ENCODE measurements at places on chromosomes 1 and 21.

DNA sequence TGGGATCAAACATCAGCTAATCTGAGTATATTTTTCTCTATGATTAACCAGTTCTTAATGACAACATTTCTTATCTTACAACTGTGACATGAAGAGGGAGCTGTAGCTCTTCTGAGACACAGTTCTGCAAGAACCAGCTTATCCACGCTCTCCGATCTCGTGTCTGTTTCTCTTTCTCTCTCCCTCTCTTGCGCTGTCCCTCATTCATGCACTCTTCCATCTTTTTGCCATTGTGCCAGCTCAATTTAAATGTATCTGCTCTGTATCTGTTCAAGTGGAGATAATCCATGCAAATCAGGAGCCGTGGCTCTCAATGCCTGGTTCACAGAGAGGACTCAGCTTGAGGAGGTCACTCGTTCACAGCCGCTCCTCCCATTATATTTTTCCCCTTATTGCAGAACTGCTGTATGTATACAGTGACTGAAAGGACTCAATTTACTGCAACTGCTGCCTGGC, 494.7 kb upstream of the ADGRL2 start:
- DNase-seq = no peak

GRCh38 chr1:99326215-99326949, 62.1 kb downstream of the PLPPR4 start:
- DNase-seq = no peak

GRCh38 chr1:186093437-186093836, 281.6 kb downstream of the TPR start:
- no peak for DNase-seq

DNA sequence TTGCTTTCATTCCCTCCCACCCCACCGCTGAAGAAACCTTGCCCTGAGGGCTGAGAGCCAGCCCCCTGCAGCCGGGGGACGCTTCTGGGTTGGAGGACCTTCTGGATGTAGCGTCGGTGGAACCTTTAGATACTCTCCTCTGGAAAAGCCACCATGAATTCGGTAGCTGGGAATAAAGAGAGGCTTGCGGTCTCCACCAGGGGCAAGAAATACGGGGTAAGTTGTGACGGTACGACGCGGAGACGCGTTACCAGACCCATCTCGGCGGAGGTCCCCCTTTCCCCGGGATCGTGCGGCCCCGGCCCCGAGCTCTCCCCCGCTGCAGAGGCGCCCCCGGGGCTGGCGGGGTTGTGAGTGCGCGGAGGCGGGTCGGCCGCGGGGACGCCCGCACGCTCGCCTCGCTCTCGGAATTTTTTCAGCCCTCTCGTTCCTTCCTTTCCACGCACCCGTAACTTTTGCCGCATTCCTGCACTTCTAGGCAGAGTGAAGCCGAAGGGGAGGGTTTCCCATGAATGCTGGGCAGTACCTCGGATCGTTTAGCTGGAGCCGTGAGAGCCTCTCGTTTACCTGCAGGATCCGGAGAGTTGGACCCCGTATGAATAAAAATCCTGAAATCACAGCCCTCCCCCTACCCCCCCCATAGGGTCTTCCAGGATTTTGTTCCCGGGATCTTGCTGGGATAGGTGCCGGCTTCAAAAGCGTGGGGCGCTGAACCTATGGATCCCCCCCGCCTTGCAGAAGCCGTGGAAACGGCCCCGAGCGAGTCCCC, 671 bp downstream of the KIF26B start:
- DNase-seq = peak; percentile 25

GRCh38 chr1:222798116-222798515, 16.7 kb upstream of the DISP1 start:
- no peak for DNase-seq

GRCh38 chr21:42317826-42318746, 2.9 kb upstream of the TFF3 start:
- no peak for DNase-seq

- no peak for DNase-seq
Measured at GRCh38 chr1:55047611-55048010, 8.3 kb downstream of the PCSK9 start.

DNA sequence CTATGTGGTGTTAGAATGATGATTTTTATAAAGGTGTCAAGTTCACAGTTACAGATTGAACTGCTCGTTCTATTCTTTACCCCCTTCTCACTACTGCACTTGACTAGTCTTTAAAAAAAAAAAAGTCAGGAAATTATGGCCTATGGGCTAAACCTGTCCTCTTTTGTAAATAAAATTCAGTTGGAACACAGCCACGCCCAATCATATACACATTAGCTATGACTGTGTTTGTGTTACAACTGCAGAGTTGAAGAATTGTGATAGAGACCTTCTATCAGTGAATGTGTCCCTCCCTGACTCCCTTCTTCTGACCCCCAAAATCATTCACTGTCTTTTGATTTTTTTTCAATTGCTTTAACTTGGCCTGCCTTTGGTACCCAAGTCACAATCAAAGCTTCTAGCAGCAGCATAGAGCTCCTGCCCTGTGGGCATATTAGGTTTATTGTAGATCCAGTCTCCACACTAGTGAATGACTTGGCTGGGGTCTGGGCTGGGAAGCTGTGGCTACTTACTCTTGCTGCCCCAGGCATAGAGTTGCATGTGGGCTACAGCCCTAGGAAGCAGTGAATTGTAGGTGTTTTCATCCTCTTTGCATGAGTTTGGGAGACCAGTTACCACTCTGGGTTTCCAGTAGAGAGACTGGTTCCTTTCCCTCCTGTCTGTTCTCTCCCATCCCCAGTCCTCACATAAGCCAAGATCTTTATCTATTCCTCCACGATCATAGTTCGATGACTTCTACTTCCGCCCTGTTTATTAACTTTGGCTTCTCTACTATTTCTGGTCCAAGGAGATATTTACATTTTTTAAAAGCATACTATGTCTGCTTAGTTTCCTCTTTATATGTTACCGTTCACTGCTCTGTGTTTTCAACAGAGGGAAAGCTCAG, 249.9 kb downstream of the FMN2 start:
- no peak for DNase-seq

GRCh38 chr1:167545349-167545748, 8.2 kb downstream of the CREG1 start:
- no peak for DNase-seq

GRCh38 chr1:147270721-147271120, 28.2 kb downstream of the CHD1L start:
- no peak for DNase-seq

DNA sequence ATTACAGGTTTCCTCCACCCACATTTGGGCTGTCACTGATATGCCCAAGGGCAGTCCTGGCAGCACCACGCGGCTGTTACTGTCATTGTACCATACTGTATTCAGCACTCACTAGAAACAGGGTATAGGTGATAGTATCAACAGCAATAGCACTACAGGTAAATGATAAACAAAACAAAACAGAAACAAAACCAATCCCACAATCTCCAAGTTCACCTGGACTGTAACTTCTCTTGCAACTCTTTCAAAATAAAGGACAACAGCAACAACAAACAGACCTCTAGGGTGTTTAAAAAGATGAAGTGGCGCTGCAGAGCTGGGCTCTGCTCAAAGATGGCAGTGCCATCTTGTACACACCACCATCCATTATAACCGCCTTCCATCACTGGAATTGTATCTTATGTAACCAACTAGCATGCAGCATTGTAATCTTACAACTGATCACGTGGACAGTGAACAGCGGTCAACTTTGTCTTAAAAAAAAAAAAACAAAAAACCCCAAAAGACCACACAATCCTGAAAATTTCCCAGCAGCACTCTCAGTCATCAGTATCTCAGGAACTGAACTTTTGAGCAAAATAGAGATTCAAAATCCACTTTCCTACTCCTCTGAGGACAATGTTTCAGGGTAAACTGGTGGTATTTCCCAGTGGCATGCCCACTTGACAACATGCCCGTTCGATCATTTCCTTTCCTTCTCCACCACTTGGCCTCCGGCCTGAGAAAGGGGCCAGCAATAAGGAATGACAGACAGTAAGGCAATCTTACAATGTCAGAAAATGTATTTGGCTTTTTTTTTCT, 3.8 kb downstream of the IRF2BP2 start:
- DNase-seq = peak; percentile 52

GRCh38 chr1:193416226-193417024, 230.0 kb upstream of the B3GALT2 start:
- DNase-seq = no peak

GRCh38 chr1:204883405-204883804, 12.7 kb downstream of the NFASC start:
- DNase-seq = no peak

DNA sequence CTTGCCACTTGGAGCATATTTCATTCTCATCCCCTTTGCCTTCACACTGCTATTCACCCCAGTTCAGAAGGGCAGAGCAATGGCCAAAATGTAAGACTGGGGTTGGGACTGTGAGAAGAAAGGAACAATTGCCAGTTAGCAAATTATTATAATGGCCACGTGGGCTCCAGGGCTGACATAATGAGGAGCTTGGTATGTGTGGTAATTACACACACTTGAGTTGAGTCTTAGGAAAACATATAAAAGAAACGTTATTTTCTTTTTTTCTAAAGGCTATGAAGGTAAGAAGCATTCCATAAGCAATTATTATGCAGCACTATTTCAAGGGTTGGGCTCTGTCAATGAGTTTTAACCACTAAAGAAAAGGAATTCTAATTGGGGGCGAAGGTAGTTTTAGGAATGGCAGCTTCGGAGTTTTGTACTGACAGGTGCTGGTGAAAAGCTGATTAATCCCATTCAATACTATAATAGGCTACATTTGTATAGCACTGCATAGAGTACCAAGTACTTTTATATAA, 32.5 kb upstream of the BCL10 start:
- DNase-seq = no peak

DNA sequence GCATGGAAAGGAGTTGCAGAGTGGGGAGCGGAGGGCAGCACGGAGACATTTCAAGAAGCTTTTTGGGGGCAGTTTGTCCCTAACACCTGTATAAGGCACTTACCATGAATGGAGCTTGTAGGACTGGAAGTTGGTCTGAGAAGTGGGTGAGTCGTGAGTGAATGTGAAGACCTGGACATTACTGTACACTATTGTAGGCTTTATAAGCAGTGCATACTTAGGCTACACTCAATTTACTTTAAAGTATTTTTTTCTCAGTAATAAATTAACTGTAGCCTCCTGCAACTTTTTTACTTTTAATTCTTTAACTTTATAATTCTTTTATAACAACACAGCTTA, 141.6 kb upstream of the ETV3 start:
- DNase-seq = no peak

- no peak for DNase-seq
Measured at GRCh38 chr21:33937931-33938339, 22.3 kb upstream of the ATP5PO start.

DNA sequence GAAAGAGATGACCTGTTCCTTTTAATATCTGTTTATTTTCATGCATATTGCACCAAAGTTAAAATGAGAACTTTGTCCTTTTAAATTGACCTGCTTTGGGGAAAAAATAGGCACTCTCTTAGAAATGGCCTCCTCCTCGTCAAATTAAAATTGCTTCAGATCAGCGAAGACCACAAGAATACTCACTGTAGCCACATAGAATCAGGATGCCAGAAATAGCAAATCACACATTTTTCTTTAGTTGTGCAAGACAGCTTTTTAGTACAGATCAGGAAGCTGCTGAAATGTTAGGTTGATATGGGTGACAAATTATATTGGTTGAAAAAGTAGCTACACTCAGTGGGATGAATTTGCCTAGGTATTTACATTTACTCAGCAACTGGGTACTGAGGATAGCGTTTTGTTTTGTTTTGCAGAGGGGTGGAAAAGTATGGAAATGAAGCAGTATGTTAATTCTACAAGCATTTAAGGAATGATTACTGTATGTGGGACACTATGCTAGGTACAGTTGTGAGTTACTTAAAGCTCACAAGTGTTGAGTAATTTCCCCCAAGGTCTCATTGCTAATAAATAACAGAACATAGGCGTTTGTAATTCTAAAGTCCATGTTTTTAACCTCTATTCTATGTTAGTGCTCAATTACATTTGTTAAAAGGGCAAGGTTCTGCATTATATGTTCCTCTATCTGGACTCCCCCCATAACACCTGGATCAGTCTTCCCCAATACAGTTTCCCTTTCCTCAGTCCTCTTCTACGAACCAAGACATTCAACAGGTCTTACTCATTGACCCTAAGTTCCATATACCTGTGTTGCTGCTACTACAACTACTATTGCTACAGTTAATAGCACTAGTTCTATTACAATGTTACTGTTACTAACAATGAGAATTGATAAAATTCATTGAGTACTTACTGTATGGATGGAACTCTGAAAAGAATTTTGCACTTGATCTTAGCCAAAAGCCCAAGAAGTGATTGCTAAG, 99.4 kb upstream of the S1PR1 start:
- DNase-seq = no peak

- no peak for DNase-seq
Measured at GRCh38 chr21:32712043-32712442, 15.8 kb downstream of the SYNJ1 start.

DNA sequence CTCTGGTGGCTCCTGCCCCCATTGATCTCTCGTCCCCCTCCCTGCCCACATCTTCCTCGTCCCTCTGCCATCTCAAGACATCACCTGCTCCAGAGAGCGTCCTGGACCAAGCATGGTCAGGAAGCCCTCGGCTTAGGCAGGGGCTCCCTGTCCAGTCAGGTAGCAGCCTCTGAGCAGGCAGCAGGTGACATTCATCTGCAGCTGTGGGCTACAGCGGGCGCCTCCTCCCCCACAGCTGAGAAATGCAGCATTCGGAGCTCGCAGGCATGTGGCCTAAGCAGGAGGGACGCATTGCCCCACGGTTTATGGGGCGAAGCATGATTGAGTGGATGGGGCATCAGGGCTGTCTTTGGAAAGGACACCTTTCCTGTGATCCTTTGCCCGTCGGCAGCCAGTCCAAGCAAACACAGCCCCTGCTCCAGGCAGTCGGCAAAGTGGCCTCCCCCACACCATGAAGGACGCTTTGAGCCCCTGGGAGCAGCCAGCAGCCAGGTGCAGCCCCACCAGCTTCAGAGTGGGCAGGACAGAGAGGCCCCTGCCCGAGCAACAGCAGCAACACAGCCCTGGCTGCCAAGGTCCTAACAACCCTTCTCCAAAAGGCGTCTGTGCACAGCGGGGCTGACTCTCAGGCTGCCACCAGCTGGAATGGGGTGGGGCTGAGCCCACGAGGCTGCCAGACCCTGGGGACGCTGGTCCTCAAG, 234.1 kb upstream of the VAMP3 start:
- DNase-seq = no peak

DNA sequence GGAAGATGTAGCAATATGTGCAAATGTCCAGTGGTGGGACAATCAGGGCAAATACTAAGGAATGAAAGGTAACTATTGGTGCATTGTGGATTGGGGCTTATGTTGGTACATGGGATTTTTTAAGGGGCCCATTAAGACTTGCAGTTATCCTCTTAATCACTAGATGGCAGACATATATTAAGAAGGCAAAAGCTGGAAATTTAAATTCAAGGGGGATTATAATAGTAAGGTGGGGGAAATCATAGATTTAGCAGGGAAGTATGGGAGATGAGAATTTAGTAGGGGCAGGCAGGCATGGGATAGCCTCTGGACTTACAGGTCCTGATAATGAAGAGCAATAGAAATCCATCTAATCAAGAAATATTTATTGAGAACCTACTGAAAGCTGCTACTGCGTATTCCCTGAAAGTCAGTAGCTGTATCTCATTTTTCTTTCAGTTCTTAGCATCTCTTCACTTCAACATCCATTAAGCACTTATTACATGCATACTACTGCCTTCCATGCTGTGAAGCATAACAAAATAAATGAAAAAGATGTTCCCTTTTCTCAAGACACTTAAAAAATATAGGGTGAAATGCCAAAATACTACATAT, 251.8 kb downstream of the CRB1 start:
- no peak for DNase-seq
